ENCODE measurements at places on chromosomes 6 and 20.

GRCh38 chr6:152273638-152274037 is 363.5 kb downstream of the SYNE1 start:
- DNase-seq: no peak

DNA sequence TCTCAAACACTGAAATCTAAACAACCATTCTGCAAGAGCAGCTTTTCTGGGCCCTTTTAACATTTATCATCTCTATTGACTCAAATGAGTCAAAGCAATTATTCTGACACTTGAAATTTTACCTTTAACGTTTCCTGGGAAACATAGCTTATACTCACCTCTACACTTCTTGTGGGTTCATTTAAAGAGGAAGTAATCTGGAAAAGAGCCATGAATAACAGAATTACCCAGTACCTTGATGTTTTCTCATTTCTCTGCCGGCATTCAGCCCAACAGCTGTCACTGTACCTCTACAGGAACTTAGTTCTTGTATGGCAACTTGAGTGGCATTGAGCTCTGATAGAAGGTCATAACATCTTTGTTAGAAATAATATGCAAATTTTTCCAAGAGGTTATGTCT is 272.2 kb downstream of the KCNQ5 start:
- no peak for DNase-seq

GRCh38 chr6:36821581-36822335 is 17.5 kb downstream of the CPNE5 start:
- no peak for DNase-seq

- no peak for DNase-seq
Observed at GRCh38 chr6:161536224-161536630, 262.4 kb upstream of the AGPAT4 start.

- no peak for DNase-seq
Observed at GRCh38 chr6:158850807-158851115, 31.6 kb upstream of the EZR start.

DNA sequence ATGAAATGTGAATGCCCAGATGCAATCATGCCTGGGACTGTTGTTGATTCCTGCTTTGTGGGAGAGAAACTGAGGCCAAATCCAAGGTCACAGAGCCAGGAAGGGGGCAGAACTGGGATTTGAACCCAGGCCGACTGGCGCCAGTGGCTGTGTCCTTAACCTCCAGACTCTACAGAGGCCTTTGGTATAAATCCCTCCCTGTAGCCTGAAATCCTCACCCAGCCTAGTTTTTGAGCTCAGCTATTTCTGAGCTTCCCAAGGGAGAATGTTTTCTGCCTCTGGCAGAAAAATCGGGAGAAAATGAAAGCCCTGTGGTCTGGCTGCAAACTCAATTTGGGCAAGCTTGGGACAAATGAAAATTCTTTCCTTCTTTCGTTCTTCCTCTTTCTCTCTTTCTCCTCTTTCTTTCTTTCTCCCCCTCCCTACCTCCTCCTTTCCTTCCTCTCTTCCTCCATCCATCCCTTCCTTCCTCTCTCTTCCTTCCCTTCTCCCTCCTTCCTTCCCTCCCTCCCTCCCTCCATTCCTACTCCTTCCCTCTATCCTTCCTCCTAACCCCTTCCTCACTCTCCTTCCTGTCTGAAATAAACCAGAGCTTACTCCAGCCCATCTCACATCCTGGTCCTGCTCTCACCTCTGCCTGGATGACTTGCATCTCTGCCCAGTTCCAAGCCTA is 34.9 kb downstream of the SNAI1 start:
- no peak for DNase-seq

GRCh38 chr20:18001131-18001921 is 32.5 kb downstream of the MGME1 start:
- no peak for DNase-seq

DNA sequence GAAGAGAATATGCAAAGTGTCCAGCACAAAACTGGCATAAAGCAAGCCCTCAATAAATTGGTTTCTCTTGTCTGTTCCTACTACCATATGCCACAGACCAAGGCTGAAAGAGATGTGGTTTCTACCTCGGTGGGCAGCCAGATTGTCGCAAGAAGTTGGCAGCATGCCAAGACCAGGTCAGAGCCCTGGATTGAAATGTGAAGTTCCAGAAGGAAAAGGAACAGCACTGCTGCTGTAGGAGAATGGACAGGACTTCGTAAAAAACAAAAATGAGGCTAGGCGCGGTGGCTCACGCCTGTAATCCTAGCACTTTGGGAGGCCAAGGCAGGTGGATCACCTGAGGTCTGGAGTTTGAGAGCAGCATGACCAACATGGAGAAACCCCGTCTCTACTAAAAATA is 22.1 kb downstream of the MRPL14 start:
- no peak for DNase-seq

GRCh38 chr6:98984121-98984520 is 36.4 kb upstream of the FBXL4 start:
- DNase-seq: no peak

- no peak for DNase-seq
Observed at GRCh38 chr6:128244751-128245405, 275.5 kb downstream of the PTPRK start.

DNA sequence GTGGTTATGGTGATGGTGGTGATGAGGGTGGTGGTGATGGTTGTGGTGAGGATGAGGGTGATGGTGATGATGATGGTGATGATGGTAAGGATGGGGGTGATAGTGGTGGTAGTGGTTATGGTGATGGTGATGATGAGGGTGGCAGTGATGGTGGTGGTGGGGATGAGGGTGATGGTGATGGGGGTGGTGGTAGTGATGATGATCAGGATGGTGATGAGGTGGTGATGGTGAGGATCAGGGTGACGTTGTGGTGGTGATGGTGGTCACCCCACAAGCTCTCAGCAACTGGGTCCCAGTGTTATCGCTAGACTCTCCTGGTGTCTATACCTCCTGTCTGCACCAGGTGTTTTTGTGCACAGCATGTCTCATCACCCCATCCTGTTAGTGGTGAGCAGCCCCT is 85.0 kb downstream of the TMEM242 start:
- DNase-seq: no peak

All from stimulated activated CD8-positive, alpha-beta memory T cell treated with anti-CD3 and anti-CD28 coated beads, Interleukin-7, amount 100 ng/mL, for 24 hours (primary cell).